Panc1 (cell line): ENCODE measurements at places on chromosomes 13 and 19.

GRCh38 chr19:17522988-17523872 lies 11.8 kb downstream of the PGLS start:
- DNase-seq: no peak

GRCh38 chr13:79990048-79990447 lies 350.9 kb downstream of the SPRY2 start:
- no peak for DNase-seq

- DNase-seq: no peak
Observed at GRCh38 chr19:4559569-4559968, at the start of gene SEMA6B. Gene SEMA6B (minus strand): TSS chr19:4559684. CDS start chr19:4558457, 1,227 bp downstream.

DNA sequence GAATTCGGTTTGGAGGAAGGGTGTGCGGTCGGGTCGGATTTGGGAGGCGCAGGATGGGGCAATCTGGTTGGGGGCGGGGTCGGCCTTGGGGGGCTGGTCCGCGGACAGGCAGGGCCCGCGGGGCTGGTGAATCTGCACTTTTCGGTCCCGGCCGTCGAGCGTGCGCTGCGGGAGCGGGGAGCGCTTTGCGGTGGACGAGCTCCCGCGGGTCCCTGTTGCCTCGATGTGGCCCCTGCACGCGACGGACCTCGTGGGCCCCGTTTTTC lies 11.9 kb downstream of the PEAK3 start:
- DNase-seq: no peak

- DNase-seq: no peak
Observed at GRCh38 chr19:58558066-58558622, at the start of gene UBE2M. Gene UBE2M (minus strand): TSS chr19:58558611. CDS start chr19:58558381, 230 bp downstream.

- DNase-seq: no peak
Observed at GRCh38 chr13:65724226-65724625, 1505.9 kb downstream of the PCDH9 start.

- no peak for DNase-seq
Observed at GRCh38 chr19:34305221-34306083, 51.1 kb downstream of the GARRE1 start.
